Stimulated activated CD4-positive, alpha-beta T cell treated with anti-CD3 and anti-CD28 coated beads, Interleukin-4, amount 100 ng/mL, for 4 hours (primary cell): ENCODE measurements at places on chromosomes 5 and 9.
A peak's percentile ranks its signal among the peaks of the same experiment; 100 is the strongest.

GRCh38 chr9:137269231-137269772, 8.2 kb upstream of the TOR4A start:
- no peak for DNase-seq

GRCh38 chr9:124012368-124013301, 1.1 kb downstream of the LHX2 start:
- no peak for DNase-seq

- DNase-seq, result peak; percentile 17
These were observed 185.3 kb downstream of the MAPKAP1 start for GRCh38 chr9:125521462-125522327.

DNA sequence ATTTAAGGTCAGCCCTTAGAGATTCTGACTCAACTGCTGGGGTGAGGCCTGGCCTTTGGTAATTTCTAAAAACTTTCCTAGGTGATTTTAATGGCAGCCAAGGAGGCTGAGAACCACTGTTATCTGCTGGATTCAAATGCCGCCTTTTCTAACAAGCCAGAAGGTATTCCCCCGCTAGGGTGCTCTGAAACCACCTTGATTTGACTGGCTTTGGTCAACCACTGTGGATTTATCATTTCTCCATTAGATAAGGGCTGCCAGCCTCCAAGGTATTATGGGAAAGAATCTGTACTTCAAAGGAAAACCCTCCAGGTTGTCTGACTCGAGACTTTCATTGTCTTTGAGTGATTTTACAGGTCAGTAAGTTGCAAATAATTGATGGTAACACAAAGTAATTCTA, 4.3 kb downstream of the ANXA6 start:
- DNase-seq, result no peak

- DNase-seq, result no peak
These were observed 16.2 kb upstream of the NDUFB6 start for GRCh38 chr9:32589083-32589723.

DNA sequence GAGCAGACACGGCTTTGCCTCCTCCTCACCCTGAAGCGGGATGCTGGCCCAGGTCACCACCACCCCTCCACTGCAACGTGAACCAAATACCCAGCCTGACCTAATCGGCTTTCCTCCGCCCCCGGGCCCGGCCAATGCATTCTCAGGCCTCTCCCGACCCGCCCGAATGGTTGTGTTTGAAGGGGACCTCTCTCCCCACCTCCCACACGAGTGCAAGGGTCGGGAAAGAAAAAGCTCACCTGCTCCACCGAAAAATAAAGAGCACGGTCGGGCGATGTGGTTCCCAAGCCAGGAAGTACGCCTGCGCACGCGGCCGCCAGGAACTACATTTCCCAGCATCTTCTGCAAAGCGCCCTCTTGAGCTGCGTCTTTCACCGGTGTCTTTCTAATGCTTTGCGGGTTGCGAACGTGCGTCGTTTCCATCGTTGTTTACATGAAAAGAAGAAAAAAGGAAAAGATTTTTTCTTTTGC, at the start of gene ZNF883:
ZNF883 (minus strand) TSS at position 282 of the 471 bp plus-strand sequence.
- DNase-seq, result peak; percentile 5
